Stimulated activated CD8-positive, alpha-beta memory T cell treated with anti-CD3 and anti-CD28 coated beads, Interleukin-7, amount 100 ng/mL, for 1 hour (primary cell): ENCODE measurements at places on chromosomes 6 and 20.

DNA sequence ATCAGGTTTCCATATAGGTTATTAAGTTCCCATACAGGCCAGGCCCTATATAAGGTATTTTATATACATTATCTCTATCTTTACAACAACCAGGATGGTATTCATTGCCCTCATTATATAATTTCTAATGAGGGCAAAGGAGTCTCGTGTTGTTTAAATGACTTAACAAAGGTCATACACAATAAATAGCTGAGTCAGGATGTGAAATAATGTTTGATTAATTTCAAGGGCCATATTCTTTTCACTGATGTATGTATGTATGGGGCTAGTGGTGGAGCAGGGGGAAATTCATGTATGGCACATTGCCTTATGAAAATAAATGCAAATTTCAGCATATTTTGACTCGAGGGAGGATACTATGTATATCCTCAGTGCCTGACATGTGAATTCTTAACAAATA, 200.7 kb downstream of the FAXC start:
- DNase-seq: no peak

- no peak for DNase-seq
Measured at GRCh38 chr20:17557675-17558006, 12.2 kb upstream of the DSTN start.

GRCh38 chr6:72533606-72534005, 88.3 kb upstream of the KCNQ5 start:
- DNase-seq: no peak

GRCh38 chr6:56692523-56693245, 50.0 kb upstream of the DST start:
- DNase-seq: no peak

- DNase-seq: no peak
Measured at GRCh38 chr20:31720486-31721407, 1.9 kb downstream of the BCL2L1 start.

GRCh38 chr20:16575390-16576140, 2.3 kb upstream of the KIF16B start:
- DNase-seq: no peak

DNA sequence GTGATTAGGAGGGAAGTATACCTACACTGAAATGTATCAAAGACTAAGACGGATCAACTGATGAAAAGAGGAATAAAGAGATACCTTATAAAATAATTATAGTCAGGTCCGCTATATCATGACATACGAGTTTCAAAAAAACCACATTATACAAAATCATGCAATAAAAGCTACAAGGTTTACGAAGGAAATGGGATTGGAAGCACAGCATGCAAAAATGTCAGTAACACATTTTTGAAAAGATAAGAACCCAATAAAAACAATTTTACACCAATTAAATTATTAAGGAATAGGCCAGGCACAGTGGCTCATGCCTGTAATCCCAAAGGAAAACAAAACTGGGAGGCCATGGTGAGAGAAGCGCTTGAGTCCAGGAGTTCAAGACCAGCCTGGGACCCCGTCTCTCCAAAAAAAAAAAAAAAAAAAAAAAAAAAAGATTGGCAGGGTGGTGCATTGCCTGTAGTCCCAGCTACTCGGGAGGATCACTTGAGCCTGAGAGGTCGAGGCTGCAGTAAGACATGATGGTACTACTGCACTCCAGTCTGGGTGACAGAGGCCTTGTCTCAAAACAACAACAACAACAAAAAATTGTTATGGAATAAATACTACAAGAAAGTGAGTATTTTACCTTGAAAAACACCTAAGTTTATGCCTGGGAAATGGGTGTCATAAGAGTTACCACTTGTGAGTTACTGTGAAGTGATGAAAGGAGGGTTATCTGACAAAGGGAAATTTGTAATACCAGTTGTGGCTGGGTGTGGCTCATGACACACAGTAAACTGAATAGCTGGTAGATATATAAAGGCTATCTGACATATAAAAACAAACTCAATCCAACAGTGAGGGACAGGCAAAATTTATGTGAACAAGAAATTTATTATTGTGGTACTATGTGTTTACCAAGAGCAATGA, 45.2 kb downstream of the RANBP9 start:
- DNase-seq: no peak

DNA sequence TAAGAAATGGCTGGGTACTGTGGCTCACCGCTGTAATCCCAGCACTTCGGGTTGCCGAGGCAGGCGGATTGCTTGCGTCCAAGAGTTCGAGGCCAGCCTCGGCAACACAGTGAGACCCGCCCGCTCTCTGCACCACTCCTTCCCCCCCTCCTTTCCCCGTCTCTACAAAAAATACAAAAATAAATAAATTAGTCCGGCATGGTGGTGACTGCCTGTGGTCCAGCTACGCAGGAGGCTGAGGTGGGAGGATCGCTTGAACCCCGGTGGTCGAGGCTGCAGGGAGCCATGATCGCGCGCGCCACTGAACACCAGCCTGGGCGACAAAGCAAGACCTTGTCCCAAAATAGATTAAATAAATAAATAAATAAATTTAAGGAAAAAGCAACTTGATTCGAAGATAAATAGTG, 448 bp upstream of the RNF114 start:
- DNase-seq: no peak

- no peak for DNase-seq
Measured at GRCh38 chr6:21402368-21402767, 191.2 kb upstream of the SOX4 start.

DNA sequence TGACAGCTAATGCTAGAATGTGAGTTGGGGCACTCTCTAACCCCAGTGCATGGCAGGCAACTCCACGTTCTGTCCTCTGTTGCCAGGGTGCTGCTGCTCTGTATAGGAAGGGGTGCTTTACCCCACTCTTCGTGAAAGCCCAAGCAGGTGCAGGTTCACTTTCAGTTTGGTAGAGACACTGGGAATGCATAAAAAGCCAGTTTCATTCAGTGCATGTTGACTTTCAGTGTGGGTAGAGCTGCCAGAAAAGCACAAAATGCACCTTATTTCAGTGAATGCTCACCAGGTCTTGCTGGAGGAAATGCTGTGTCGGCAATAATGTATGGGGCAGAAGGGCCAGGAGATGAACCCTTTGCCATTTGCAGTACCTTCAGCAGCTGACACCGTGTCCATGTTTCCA, 62.1 kb upstream of the ADGRB3 start:
- DNase-seq: no peak

GRCh38 chr20:10078403-10078802, 43.6 kb downstream of the ANKEF1 start:
- DNase-seq: no peak

DNA sequence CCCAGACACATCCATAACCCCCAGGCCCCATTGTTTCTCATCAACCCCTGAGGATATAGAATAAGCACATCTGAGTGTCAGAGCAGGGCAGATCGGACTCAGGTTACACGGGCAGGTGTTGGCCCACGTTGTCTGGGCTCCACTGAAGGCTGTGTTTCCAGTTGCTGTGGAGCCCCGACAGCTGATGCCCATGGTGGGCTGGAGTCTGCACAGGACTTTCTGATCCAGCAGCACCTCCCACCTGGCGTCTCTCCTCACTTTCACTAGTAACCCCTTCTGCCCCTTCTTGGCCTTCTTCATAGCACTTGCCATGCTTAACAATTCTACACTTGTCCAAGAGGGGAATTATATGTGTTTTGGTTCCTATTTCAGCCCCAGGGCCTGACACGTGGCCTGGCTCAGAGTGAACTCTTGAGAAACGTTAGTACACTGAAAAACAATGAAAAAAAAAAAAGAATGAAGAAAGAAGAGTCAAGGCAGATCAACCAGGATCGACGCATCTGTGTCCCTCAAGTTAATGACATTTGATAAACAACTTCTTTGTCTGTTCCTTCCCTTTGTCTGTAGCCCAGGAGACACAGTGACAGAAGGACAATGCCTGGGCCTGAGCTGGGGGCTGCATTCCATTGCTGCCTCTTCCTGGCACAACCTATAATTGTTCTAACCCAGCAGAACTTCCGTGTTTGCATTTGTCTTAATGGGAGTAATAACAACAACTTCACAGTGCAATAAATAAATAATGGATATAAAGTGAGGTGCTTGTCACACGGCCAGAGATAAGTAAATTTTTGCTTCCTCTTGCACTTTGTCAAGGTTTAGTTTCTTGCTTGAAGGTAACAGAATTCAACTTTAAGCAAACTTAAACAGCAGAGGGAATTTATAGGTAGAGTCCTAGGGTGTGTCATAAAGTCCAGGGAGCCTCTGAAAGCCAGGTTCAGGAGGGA, 224.2 kb upstream of the SSTR4 start:
- no peak for DNase-seq

DNA sequence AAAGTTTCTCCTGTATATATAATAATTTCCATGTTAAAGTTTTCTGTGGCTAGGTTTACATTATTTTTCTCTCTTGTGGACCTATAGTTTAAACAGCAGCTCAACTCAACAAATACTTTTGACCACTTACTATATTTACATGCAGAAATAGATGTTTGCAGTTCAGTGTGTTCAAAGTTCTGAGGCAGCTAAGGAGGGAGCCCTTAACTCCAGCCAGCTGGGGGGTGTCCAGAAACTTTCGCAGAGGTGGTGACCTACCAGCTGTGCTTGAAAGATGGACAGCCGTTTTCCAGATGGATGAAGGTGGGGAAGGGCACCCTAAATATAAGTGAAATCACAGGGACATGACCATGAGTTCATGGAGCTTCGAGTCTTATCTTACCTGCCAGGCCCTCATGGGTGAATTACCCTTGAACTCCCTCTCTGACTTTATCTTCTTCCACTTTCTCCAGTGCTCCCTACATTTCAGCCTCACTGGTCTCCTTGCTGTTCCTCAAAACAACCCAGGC, 33.4 kb downstream of the DHX35 start:
- DNase-seq: no peak

DNA sequence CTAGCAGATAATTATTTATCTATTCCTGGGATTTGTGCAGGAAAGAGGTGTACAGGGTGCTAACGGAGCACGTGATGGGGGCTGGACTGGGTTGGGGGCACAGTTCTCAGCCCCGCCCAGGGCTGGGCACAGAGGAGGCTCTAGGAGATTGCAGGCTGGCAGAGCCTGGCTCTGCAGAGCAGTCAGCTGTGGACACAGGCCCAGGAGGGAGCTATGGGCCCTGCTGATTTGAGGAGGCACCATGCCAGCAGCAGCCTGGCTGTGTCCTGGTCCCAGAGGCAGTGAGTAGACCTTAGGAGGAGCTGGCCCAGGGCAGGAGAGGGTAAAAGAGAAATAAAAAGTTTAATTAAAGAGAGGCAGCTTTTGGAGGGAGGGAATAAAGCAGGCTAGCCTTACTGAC, 19.3 kb downstream of the MAFB start:
- DNase-seq: no peak

DNA sequence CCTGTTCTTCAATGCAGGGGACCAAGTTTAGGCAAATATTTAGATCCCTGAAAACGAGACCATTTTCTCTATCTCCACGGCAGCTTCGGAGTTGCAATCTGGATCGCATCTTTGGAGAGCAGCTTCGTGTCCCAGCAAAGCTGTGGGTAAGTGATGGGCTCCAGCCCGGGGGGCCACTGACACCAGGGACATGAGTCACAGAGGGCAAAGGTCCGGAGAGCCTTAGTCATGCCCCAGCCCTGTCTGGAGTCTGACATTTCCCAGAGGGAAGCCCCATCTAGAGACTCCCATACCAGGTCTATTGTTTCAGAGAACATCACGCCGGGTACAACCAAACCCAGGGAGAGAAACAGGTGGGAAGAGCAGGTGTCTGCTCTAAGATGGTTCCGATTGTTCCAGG, 95.9 kb downstream of the NFATC2 start:
- no peak for DNase-seq

DNA sequence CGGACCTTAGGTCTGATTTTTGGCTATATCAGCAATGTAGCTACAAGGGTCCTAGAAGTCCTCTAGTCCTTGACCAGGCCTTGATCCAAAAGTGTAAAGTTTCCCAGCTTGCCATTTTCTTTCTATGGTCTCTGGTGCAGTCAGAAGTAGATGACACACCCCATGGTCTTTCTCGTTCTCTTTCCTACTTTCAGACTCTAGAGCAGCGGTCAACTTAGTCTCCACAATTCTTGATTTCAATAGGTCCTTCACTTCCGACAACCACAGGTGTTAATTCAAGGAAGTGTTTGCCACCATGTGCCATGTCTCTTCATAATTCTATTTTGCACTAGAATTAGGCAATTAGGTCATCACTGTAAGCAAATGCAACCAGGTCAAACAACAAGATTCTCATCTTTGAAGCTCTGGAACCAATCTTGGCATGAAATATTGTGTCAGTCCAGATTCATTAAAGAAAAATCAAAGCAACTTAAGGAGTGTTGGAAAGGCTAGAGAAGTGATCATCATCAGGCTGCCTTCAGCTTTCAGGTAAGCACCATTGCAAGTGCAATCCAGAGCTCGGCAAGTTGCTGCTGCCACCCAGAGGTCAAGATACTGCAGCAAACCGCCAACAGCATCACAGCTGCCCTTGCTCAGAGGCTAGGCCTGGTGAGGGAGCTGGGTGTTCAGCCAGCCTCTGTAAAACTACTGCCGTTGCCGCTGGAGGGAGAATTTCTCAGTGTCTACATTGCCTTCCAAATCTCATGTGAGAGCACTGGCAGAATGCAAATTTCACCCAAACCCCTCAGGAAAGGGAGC, 5.6 kb upstream of the SYNE1 start:
- no peak for DNase-seq

- DNase-seq: no peak
Measured at GRCh38 chr20:22305381-22305780, 279.0 kb downstream of the FOXA2 start.

GRCh38 chr6:13674533-13675190, 37.0 kb downstream of the RANBP9 start:
- no peak for DNase-seq

- DNase-seq: no peak
Measured at GRCh38 chr6:43457643-43458042, 2.3 kb upstream of the DLK2 start.

GRCh38 chr6:163802267-163802666, 387.7 kb downstream of the QKI start:
- DNase-seq: no peak

- no peak for DNase-seq
Measured at GRCh38 chr6:89997456-89998445, 103.5 kb downstream of the GJA10 start.

- no peak for DNase-seq
Measured at GRCh38 chr6:169093066-169093723, 160.5 kb downstream of the THBS2 start.

- DNase-seq: no peak
Measured at GRCh38 chr20:5780846-5781217, 30.6 kb downstream of the SHLD1 start.

- no peak for DNase-seq
Measured at GRCh38 chr20:53652859-53653517, 59.3 kb upstream of the ZNF217 start.

DNA sequence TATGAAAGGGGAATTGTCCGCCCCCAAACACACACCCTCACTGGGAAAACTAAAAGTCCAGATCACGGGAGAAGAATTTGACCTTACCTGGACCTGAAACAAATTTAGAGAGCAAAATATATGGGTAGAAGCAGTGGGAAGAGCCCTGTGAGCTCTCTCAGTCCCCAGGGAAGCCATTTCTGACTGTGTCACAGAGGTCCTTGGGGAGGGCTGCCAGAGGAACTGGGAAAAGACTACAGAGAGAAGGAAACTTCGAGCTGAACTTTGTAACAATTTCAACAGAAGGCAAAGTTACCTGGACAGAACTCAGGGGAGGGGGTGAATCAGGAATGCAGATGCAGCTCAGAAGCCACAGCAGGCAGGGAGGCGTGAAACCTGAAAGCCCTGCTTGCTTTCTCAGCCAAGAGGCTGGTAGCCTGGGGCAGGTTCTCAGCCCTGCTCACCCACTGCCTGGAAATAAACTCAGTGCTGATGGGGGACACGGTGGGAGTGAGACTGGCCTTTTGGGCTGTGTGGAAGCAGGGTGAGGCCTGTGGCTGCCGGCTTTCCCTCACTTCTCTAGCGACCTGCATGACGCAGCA, 163.8 kb downstream of the TMEM200A start:
- no peak for DNase-seq
